ENCODE measurements at places on chromosomes 13 and 19. TPM values are rescaled to one million over a fixed set of nuclear protein-coding genes. Genes with fewer than 3 reads are reported as not detected.

The UGGT2 gene
- total RNA-seq, result 91.6 TPM

The NPAS1 gene
- 2.4 TPM for total RNA-seq

The MEDAG gene
- total RNA-seq, result 3.3 TPM

The TEX29 gene
- total RNA-seq, result 0.58 TPM

The ZNF419 gene
- total RNA-seq, result 17.0 TPM

The CD209 gene
- 4.8 TPM for total RNA-seq

The FIZ1 gene
- total RNA-seq, result 9.2 TPM

The CFAP97D2 gene
- total RNA-seq, result not detected

The OR7A5 gene
- total RNA-seq, result not detected

The ZNF628 gene
- total RNA-seq, result 5.6 TPM

The LRRC4B gene
- total RNA-seq, result 35.3 TPM

The NCR1 gene
- total RNA-seq, result 0.70 TPM

The OR4F17 gene
- not detected for total RNA-seq

The F2RL3 gene
- total RNA-seq, result 9.8 TPM

The RYR1 gene
- total RNA-seq, result 107 TPM

The GNG8 gene
- total RNA-seq, result not detected

The PTH2 gene
- not detected for total RNA-seq

The TGFBR3L gene
- not detected for total RNA-seq

The ZNF28 gene
- total RNA-seq, result 19.7 TPM

The IL27RA gene
- 7.2 TPM for total RNA-seq

The ATP8B3 gene
- 1.9 TPM for total RNA-seq

The MEIS3 gene
- total RNA-seq, result 25.0 TPM

The NDUFA3 gene
- total RNA-seq, result 30.8 TPM

The TEX26 gene
- not detected for total RNA-seq

The RPL36 gene
- 754 TPM for total RNA-seq

The MEGF8 gene
- 50.2 TPM for total RNA-seq

The MAST1 gene
- 1.1 TPM for total RNA-seq

The CEACAM20 gene
- not detected for total RNA-seq

The ZNF584 gene
- total RNA-seq, result 27.2 TPM

The PROZ gene
- 0.58 TPM for total RNA-seq

The ZNF559 gene
- total RNA-seq, result 39.2 TPM

The DZIP1 gene
- 47.5 TPM for total RNA-seq

The LILRA5 gene
- total RNA-seq, result 6.1 TPM

The WASF3 gene
- 22.5 TPM for total RNA-seq

The NLRP13 gene
- total RNA-seq, result not detected

The GNG7 gene
- total RNA-seq, result 6.3 TPM

The POMP gene
- total RNA-seq, result 36.2 TPM

The FCGBP gene
- 16.8 TPM for total RNA-seq

The PRR22 gene
- 1.1 TPM for total RNA-seq

The USHBP1 gene
- 9.8 TPM for total RNA-seq

The FRY gene
- total RNA-seq, result 66.9 TPM

The SIX5 gene
- total RNA-seq, result 24.2 TPM

The FUT3 gene
- total RNA-seq, result 0.41 TPM

The ZNF546 gene
- total RNA-seq, result 8.1 TPM

The LENG9 gene
- 2.9 TPM for total RNA-seq

The THSD1 gene
- total RNA-seq, result 10.6 TPM

The CACNG6 gene
- total RNA-seq, result 5.7 TPM

The ZNF302 gene
- total RNA-seq, result 41.1 TPM

The CLPTM1 gene
- total RNA-seq, result 92.5 TPM

The HCN2 gene
- 0.53 TPM for total RNA-seq

The RHPN2 gene
- 22.0 TPM for total RNA-seq

The ZNRF4 gene
- not detected for total RNA-seq

The FPR2 gene
- total RNA-seq, result 2.7 TPM

The ARL11 gene
- total RNA-seq, result 1.1 TPM

The TRPC4 gene
- 5.0 TPM for total RNA-seq

The ZNF585A gene
- total RNA-seq, result 8.7 TPM

The ZNF626 gene
- total RNA-seq, result 17.6 TPM
